ENCODE measurements at places on chromosomes 3 and 15.

DNA sequence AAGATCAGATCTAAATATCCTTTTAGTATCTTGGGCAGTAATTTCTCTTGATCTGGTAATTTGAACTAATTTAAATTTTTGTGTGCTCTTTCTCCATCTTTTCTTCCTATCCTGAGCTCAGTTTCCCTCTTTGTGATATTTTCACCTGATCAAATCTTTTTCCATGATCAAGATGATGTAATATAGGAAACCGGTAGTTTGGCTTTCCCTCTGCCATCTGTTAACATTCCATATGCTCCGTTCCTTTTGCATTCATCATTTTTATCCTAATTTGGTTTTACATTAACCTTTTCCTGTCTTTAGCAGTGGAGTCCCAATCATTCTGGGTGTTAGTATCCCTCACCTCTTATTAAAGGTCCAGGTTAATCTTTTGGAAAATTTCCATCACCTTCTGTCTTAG, 5.9 kb upstream of the ABHD6 start:
- no peak for DNase-seq

- DNase-seq = no peak
These were observed 247.2 kb downstream of the ZIC4 start for GRCh38 chr3:147159141-147159540.

DNA sequence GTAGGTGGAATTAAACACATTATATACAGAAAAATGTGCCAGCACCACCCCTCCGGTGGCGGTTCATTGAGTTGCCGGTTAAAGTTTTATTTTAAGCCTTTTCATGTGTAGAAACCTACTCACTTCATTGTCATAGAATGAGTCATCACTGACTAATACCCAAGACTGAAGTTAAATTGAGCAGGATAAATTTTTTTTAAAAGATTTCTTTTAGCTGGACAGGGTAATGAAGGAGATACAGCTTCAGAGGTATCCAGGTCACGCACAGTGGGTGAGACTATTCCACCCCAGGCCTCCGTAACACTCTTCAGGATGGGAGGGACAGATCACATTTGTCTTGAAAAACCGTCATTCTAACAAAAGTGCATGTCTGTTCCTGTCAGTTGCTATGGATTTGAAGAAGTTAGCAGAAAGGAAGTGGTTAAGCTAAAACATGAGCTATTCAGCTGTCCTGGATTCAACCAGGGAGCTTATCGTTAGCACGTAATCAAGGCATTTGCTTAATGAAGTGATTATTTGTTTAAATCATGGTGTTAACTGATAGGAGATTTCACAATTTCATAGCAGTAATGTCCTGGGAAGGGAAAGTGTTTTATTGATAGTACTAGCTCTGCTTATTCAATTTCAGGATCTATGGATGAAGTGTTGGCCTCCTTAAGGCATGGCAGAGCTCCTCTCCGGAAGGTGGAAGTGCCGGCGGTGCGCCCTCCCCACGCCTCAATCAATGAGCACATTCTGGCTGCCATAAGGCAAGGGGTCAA, 23.4 kb downstream of the WHAMM start:
- no peak for DNase-seq

GRCh38 chr15:87949151-87949574, 307.4 kb downstream of the NTRK3 start:
- DNase-seq = no peak

DNA sequence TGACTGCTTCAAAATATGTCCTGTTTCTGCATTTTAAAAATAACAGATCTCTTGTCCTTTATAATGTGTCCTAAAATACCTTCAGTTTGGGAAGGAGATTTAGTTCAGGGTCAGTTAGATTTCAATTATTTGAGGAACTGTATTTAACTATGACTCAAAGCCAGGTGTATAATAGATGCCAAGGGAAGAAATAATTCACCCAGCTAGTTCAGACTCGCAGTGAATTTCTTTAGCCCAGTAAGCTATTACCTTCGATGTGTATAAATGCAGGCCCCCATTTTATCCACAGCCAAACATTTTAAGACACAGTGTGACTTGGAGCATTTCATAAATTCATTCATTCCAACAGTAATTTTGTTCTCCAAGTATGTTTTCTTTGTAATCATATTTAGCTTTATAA, 458.0 kb downstream of the ZNF385D start:
- no peak for DNase-seq

- DNase-seq = no peak
These were observed 600.5 kb downstream of the PYDC2 start for GRCh38 chr3:192061426-192061825.

Data from islet precursor cell (in vitro differentiated cells).